Calu3 (cell line): ENCODE measurements at places on chromosomes 7 and 10. TPM values are rescaled to one million over a fixed set of nuclear protein-coding genes. Genes with fewer than 3 reads are reported as not detected.
A peak's percentile ranks its signal among the peaks of the same experiment; 100 is the strongest.

DNA sequence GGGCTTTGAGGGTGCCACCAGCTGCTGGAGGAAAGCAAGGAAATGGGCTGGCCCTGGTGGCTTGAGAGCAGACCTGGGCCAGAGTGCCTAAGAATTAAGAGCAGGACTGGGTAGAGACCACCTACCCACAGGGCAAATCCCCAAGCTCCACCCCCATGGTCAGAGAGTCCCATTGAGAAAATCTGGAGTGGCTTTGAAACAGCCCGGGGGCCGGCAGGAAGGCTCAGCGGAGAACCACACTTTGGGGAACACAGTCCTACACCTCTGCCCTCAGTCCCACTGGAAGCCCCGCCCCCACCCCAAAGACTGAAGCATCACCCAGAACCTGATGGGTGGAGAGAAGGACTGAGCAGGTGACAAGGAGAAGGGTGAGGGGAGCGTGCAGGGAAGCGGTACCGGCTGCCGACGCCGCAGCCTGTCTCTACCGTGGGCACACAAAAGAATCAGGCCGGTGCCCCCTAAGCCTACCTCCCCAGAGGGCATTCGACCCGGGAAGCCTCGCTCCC, 3.6 kb downstream of the SMARCD3 start:
- no peak for DNase-seq

DNA sequence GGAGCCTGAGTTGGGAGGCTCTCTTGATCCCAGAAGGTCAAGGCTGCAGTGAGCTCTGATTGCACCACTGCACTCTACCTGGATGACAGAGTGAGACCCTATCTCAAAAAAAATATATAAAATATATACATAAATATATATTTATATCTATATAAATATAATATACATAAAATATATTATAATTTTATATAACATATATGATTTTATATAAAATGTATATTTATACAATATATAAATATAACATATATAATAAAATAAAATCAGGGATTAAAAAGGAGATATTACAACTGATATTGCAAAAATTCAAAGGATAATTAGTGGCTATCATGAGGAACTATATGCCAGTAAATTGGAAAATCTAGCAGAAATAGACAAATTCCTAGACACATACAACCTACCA, 353.5 kb upstream of the HPS1 start:
- no peak for DNase-seq

- DNase-seq: peak; percentile 67
These were observed 21.0 kb upstream of the HPS1 start for GRCh38 chr10:98467506-98468318.

DNA sequence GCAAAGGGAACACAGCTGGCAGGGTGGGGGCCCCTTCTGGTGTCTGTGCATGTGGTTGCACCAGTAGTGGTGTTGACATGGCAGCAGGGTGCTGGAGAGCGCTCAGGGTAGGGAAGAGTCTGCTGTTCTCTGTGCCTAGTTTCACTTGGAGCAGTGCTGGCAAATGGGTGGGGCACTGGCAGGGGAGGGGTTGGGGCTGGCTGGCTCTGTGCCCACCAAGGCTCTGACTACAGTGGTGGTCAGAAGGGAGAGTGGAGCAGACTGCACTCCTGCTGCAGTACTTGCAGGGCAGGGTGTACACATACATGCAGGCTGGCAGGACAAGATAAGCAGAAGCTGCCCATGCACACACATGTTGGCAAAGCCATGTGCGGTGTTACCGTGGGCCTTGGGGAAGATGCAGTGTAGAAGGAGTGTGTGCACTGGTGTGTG, 18.2 kb downstream of the FAM25A start:
- no peak for DNase-seq

DNA sequence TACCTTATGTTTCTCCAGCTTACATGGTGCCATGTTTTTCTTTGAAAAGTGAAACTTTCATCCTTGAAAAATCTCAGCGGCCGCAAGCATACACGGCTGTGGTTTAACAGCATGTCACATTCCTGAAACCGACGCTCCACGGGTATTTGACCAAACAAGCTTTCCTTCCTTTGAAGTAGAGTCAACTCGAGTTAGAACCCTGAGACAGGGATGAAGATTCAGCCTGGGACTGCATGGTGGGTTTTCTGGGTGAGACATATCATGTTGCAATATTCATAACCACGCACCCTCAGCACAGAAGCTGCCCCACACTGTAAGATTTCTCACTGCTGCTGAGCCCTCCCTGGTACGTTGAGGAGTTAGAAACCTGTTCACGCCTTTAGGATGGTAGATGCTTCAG, 8.1 kb downstream of the CYP26A1 start:
- DNase-seq: no peak

DNA sequence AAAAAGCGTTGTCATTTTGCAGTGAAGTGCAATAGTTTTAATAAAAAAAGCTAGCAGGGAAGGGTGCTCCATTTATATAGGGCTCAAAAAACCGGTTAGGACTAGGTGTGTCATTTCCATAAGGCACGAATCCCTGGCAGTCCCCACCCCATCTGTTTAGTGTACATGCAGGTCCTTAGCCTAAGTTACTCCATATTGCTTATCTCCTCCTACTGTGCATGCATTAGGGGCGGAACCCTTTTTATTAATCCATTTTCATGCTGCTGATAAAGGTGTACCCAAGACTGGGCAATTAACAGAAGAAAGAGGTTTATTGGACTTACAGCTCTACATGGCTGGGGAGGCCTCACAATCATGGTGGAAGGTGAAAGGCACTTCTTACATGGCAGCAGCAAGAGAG, 301.4 kb downstream of the ABCA13 start:
- no peak for DNase-seq

DNA sequence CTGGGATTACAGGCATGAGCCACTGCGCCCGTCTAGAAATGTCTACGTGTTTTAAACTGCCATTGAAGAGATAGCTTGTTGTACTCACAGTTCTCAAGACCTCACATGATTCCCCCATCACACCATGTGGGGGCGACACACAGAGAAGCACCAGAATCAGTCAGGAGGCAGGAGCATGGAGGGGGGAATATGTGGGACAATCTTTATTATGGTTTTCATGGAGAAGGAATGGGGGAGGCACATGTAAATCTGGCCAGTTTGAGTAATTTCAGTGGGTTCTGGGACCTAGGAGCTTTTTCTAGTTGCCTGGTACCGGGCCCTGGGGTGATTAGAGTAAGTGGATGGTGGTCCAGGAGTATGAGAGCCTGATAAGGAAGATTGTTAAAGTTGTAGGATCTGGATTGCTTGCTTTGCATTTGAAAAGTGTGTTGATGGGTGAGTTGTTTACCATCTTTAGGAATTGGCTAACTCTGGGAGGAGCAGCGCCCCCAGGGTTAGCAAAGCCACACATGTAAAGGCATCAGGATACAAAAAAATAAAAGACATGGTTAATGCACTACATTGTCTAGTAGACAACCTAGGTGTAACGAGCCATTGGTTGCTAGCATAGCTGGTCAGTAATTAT, 85.4 kb upstream of the SLC13A1 start:
- DNase-seq: no peak

DNA sequence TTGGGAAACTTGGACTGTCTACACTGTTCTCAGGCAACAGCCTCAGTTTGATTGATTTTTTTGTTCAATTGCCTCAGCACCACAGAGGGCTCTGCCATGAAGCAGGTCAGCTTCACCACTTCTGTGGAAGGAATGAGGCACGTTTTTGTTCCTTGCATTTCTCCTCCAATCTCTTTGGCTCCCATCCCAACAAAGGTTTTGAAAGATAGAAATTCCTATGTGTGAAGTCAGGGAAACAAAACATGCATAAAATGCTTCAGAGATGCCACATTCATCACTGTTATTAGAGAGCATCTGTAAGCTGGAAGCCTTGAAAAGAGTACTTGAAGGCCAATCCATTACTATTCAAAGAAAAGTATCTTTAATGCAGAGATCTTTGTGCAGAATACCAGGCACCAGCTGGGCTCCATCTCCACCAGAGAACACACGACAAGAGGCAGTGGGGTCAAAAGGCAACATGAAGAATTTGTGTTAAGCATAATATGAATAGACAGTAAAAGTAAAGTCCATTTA, 249.1 kb upstream of the LYZL1 start:
- DNase-seq: no peak

- no peak for DNase-seq
These were observed 63.7 kb downstream of the PROSER2 start for GRCh38 chr10:11886851-11887250.

GRCh38 chr7:95607561-95607960, 11.2 kb upstream of the PDK4 start:
- no peak for DNase-seq

- DNase-seq: no peak
These were observed 66.2 kb downstream of the SORCS1 start for GRCh38 chr10:107098326-107098725.

GRCh38 chr7:116862951-116863670, 724 bp downstream of the CAPZA2 start:
- peak; percentile 9 for DNase-seq

- DNase-seq: peak; percentile 35
These were observed 185.6 kb downstream of the ANK3 start for GRCh38 chr10:60203993-60204618.

GRCh38 chr10:75029857-75030256, 81.6 kb upstream of the SAMD8 start:
- no peak for DNase-seq

DNA sequence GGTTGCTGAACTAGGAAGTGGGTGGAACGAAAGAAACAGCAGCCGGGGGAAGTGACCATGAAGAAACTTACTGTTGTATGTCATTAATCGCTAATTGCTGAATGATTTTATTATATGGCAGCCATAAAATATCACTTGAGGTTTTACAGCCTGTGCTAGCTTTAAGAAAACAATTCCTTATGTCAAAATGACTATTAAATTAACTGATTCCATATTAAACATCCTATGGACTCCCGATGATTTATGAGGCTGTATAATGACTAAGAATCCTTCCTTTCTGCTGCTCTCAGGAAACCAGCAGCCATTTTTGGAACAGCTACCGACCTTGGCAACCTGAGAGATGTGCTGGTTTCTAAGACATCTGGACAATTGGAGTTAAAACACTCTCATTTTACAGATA, 421.9 kb downstream of the SORCS3 start:
- no peak for DNase-seq

DNA sequence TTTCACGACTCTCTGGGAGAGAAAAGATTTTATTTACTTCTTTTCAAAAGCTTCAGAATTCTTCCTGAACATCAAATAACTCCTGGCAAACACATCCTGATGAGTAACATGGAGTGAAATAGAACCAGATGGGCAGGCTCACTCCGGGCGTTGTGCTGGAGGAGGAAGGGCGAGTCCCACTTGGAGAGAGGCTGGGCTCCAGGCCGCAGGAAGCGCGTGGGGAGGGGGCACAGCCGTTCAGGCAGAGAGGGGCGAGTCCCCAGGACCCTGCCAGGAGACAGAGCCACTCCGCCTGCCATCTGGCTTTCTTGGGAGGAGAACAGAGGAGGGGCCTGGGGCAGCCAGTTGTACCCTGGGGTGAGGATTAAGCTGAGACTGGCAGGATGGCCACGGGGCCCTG, 265.9 kb upstream of the ZMIZ1 start:
- DNase-seq: no peak

DNA sequence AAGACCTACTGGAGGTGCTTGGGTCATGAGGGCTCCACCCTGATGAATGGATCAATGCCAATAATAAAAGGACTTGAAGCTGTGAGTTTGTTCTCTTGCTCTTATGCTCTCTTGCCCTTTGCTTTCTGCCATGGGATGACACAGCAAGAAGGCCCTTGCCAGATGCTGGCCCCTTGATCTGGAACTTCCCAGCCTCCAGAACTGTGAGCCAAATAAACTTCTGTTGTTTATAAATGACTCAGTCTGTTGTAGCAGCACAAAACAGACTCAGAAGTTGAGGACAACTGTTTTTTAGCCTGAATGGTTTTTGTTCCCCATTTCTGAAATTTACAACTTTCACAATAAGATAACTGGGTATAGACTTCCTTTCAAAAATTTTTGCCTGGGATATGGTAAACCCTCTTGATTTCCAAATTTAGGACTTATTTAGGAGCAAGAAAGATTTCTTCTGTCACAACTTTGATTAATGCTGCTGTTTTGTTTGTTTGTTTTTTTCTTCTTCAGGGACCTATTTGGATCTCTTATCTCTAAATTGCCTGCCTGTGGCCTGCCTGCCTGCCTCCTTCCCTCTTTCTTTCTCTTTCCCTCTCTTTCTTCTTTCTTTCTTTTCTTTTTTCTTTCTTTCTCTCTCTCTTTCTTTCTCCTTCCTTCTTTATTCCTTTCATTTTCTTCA, 12.1 kb downstream of the ENTPD1 start:
- DNase-seq: no peak

GRCh38 chr10:1736972-1737221, 428 bp downstream of the ADARB2 start:
- no peak for DNase-seq

SLC26A3 gene
- not detected in 2 replicates for total RNA-seq

SLC39A12 gene
- not detected in 2 replicates for total RNA-seq

TFEC gene
- total RNA-seq: not detected in 2 replicates

AGMO gene
- total RNA-seq: 13.2 and 13.9 TPM in 2 replicates

AKR1D1 gene
- total RNA-seq: not detected in 2 replicates

SPDYE5 gene
- not detected in 2 replicates for total RNA-seq

CDHR3 gene
- total RNA-seq: 4.0 and 4.1 TPM in 2 replicates
